ENCODE measurements at places on chromosomes 12 and 14.

- DNase-seq, result peak; percentile 83
Observed at GRCh38 chr14:73462048-73462715, 3.8 kb upstream of the NUMB start.

- DNase-seq, result peak; percentile 70
Observed at GRCh38 chr12:42372154-42372791, 46.3 kb downstream of the PPHLN1 start.

GRCh38 chr12:72368298-72368697 lies 96.1 kb downstream of the TRHDE start:
- no peak for DNase-seq

- no peak for DNase-seq
Observed at GRCh38 chr12:45934956-45935355, 55.4 kb downstream of the SCAF11 start.

- DNase-seq, result no peak
Observed at GRCh38 chr14:77087631-77088030, 10.4 kb upstream of the CIPC start.

GRCh38 chr14:93073358-93073707 lies 42.4 kb downstream of the ITPK1 start:
- DNase-seq, result no peak

DNA sequence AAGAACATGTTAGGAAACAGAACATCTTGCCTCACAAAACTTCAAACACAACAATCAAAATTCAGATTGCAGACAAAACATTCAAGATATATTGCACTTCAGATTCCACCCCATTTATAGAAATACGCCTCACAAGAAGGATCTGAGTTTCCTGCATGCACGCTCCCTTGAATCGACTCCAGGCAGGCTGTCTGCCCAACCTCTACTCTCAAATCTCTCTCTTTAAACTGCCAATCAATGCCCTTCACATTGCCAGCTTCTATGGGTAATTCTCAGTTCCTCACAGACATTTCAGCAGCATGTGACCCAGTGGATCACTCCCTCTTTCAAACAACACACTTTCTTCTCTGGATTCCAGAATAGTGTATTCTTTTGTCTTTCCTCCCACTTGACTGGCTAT lies 184.1 kb downstream of the PRKD1 start:
- DNase-seq, result no peak

DNA sequence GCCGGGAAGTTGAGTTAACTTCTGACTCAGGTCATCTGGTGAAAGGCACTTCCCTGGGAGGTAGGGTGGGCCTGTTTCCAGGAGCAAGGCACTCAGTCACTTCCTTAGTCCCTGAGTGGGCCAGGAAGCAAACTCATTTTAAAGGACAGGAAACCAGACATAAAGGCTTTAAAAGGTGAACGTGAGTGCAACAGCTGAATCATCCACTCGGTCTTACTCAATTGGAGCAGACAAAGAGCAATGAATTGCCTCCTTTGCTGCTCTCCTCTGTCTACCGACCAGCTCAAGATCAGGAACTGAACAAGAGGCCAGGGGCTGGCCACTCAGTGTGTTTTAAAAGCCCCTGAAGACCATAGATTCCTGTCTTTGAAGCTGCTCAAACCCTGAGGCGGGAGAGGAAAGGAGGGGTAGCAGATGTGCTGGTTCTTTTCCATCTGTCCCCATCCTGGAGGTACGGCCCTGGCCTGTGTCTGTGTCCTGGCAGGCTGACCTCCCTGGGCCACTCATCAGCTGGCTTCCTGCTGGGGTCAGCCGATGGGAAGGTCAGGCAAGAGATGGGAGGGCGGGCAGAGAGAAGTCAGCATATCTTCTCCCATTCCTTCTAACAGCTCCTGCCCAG lies 148.9 kb downstream of the PPM1H start:
- peak; percentile 76 for DNase-seq

GRCh38 chr14:70152081-70152480 lies 36.7 kb downstream of the SLC8A3 start:
- DNase-seq, result no peak

GRCh38 chr14:59183150-59183549 lies 5.3 kb upstream of the DAAM1 start:
- no peak for DNase-seq

DNA sequence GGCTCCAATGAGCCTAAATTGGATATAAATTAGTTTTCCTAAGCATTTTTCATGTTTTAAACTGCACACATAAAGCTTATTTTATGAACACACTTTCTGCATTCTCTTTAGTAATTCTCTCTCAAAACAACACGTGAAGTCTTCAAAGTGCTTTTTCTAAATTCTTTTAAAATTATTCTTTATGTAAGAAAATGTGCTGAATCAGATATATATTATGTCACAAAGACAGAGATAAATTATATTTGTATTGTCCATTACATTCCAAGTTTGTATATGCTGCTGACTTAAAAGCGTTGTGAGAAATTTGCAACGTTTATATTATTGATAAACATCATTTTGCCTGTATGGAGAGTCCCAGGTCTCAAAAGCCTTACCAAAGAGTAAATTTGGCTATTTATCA lies 465.2 kb downstream of the BCAT1 start:
- no peak for DNase-seq

DNA sequence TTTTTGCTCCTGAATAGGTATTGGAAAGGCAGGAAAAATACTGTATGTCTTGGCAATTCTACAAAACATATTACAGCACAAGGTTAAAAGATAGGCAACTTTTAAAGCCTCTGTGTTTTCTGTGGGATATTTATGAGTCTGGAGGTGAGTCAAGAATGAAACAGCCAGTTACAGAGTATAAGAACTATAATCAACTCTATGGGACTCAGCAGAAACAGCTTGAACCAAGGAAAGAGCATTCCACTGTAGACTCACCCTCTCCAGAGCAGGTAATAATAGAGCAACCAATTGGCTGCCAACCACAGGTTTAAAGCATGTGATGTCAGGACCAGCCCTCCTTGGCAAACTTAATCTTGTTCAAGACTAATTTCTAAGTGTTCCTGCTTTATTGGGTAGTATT lies 100.5 kb upstream of the MDM1 start:
- no peak for DNase-seq

- no peak for DNase-seq
Observed at GRCh38 chr12:132460571-132460970, 29.4 kb upstream of the FBRSL1 start.

GRCh38 chr12:53171725-53172329 lies 8.7 kb upstream of the ZNF740 start:
- no peak for DNase-seq

DNA sequence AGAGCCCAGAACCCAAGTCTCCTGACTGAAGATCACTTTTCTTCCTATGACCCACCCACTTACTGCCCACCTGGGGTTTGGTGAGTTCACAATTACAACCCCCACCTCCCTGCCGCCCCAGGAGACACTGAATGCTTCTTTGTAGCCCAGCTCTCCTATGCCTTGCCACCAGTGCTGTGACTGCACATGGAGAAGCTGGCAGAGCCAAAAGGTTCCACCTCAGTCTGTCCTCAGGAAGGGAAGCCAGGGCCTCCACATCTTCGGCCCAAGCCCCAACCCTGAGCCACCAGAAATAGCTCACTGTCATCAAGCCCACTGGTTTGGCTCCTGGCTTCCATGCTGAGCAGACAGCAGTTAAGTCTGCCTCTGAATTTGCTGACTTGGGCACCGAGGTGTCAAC lies 25.6 kb downstream of the OTUB2 start:
- no peak for DNase-seq

DNA sequence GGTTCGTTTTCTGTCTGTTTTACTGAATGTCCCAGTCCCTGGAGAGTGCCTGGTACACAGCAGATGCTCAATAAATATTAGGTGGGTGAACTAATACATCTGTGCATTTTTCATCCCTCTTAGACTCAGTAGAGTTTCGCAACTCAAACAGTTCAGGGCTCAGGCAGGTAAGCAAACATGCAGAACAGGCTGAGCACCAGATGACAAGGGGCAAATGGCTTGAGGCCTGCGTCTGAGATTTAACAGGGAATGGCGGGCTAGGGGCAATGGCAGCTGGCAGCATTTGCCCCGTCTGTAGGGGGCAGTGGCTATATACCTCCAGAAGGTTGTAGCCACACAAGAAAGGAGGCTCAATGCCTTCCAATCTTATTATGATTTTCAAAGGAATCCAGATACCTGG lies 8.6 kb upstream of the RAN start:
- no peak for DNase-seq

GRCh38 chr12:96766232-96766631 lies 140.8 kb upstream of the NEDD1 start:
- DNase-seq, result no peak

DNA sequence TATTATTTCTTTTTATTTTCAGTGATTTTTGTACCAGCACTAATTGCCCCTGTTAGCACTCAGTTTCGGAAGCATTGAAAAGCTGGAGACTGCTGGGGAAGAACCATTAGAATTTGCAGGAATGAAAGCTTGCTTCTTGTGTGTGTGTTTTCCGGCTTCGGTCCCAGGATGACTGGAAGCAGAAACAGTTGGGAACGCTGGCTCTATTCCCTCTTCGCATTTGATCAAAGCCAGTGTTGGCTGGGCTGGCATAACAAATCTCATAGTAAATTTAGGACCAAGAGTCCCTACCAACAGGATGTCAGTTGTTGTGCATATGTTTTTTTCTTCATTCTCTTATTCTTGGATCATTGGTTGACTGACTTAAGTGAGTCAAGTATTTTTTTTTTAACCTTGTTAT lies 53.6 kb upstream of the TRAF3 start:
- no peak for DNase-seq

DNA sequence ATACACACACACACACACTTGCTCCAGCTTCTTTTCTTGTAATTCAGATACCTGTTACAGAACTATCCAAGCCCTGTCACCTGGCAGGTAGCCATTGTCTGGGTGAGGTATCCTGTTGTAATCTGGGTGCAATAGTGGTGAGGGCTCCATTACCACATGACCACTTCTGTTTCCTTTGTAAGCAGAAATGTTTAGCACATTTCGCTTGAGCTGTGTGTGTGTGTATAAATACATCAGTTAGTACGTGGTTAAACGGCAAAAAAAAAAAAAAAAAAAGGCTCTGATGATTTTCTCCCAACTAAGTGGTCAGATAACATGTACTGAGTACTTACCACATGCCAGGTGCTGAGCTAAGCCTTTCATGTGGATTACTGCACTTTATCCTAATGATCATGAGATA lies 129.3 kb upstream of the SSTR1 start:
- no peak for DNase-seq

DNA sequence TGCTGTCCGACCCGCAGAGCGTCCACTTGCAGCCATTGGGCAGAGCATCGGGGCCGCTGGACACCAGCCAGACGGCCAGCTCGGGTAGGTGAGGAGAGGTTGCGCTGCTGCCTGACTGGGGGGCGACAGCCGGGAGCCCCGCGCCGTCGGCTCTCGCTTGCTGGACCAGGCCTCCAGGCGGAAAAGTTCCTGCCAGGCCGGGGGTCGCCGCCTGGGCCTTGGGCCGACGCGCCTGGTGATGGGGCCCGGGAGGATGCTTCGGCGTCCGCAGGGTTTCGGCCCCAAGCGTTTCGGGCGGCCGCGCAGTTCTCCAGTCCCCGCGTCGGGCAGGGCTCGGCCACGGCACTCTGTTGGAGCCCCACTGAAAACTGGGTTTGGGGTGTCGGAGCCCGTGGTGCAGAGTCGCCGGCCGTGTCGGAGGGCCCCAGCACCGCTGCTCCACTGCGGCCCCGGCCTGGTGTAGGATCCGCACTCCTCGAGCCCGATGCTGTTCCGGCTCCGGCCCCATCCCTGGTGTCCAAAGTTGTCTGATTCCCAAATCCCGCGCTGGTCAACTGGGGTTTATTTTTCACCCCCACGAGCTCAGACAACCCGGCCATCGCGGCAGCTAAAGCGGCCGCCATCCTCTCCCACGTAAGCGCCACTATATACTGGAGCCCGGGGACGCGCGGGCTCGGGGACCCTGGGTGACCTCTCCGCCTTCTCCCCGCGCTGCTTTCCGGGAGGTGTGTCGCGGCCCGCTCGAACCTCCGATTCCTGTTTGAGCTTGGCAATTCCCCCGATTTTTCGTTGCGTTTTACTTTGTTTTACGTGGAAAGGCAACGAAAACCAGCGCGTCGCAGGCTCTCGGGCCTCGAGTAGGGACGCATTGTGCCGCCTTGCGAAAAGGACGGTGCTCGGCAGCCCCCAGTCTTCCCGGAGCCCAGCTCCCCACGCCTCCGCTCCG lies 872 bp downstream of the VSX2 start:
- no peak for DNase-seq

DNA sequence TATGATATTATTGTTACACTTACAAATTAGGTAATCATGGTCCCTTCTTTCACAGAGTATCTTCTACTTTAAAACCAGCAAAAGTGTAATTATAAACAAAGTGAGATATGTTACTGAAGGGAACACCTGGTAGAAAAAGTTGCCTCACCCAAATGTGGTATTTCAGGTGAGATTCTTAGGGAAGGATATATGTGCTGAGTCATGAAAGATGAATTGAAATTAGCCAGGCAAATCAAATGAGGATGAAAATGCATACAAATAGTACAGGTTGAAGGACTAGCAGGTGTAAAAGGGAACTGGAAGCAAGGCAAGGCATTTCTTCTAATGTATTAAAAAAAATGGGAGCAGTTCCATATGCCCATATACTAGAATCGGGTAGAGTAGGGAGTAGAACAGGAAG lies 220.9 kb downstream of the PRKD1 start:
- DNase-seq, result no peak

- DNase-seq, result no peak
Observed at GRCh38 chr14:103736546-103737431, 21.2 kb downstream of the ZFYVE21 start.

- DNase-seq, result no peak
Observed at GRCh38 chr12:123036466-123037285, 56.2 kb downstream of the ARL6IP4 start.

GRCh38 chr12:1559676-1560091 lies 34.7 kb downstream of the FBXL14 start:
- DNase-seq, result no peak

DNA sequence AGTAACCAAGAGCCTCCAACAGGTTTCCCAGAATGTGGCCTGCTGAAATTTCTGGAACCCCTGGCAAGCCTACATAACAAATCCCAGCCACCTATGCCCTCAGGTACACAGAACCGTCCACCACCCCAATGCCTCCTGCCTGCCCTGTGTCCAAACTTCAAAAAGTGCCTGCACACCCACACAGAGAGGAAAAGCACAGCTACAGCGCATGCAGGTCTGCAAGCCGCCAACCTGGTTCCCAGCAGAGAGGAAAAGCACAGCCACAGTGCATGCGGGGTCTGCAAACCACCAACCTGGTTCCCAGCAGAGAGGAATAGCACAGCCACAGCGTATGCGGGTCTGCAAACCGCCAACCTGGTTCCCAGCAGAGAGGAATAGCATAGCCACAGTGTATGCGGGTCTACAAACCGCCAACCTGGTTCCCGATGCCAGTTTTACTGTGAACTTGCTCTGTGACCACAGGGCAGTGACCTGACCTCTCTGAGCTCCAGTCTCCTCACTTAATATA lies 113.5 kb downstream of the SCARB1 start:
- DNase-seq, result no peak

DNA sequence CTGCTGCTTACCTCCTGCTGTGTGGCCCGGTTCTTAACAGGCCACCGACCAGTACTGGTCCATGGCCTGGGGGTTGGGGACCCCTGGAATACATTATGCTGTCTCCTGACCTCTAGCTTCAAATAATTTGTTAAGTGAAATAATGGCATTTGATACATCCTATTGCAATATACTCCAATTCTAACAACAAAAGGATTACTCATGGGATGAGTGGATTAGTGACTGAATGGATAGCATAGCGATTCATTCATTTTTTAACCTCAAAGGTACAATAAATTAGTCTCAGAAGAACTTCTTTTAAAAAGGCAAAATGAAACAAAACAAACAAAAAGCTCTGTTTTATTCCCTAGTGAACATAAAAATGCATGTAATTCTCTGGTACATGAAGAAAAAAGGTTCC lies 147.9 kb upstream of the PKP2 start:
- DNase-seq, result no peak
